ENCODE measurements at places on chromosomes 2 and 18.

DNA sequence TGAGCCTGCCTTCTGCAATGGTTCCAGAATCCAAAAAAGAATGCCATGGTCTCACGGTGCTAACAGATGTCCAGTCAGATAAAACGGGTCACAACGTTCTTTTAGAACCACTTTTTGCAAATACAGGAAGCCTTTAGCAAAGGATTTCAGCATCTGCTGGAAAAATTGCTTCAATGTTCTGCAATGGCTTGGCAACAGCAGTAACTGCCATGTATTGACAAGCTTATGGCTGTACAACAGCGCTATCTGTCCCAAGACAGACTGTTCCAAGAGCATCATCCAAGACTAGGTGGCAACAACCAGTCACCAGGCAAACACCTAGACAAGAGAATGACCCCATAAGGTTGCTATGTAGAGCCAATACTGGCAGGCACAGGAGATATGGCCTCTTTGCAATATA, 37.6 kb upstream of the RIOK3 start:
- no peak for DNase-seq

DNA sequence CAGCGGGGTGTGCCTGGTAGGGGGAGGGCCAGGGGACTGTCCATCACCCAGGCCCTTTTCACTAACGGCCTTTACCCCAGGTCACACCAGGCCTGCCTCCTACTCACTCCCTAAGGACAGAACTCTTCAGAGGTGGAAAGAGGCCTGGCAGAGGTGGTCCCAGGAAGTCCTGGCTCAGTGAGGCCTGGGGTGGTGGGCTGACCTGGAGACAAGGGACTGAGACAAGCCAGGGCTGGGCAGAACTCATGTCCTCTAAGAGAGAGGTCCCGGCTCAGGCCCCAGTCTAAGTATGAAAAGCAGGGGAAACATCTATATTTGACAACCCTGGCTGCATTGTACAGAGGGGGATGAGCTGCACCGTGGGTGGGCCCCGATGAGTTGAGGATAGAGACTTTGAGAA, 65.9 kb upstream of the TEX51 start:
- DNase-seq = no peak

- no peak for DNase-seq
Measured at GRCh38 chr2:26008851-26009566, 24.9 kb upstream of the RAB10 start.

DNA sequence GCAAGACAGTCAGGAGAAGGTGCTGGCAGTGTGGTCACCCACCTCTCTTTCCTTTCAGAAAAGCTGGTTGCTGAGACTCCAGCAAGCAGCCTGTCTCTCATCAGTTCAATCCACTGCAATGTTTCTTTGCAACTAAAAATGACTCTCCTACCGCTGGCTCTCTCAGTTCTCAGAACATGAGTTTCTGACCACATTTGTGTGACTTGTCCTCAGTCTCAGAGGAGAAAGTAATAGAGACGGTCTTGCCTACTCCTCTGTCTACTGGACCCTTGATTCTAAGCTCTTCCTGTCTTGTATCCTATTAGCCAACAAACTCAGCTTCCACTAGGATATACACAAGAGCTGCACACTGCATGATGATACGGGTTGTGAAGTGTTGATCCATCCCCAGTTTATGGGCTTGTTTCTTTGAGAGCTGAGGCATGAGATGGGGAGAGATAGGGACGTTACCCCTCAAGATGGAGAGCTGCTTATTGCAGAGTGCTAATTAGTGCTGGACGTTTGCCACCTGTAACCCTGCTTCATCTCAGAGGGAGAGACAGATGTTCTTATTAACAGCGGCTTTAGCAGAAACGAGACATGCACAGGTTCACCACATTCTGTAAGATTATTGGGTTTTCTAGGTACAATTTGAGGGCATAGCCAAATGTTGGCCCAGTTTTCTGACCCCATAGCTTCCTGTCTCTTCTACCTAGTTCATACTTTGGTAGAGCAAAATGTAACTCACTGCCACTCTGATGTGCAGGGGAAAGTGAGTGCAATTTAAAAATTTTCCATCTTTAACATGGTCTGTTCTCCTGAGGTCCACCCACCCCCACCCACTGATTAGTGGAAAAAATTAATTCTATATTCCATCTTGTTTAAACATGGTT, 32.4 kb upstream of the YWHAQ start:
- peak; percentile 62 for DNase-seq

All from NCI-H1105 (cell line).